ENCODE measurements at places on chromosomes 2 and 18.

DNA sequence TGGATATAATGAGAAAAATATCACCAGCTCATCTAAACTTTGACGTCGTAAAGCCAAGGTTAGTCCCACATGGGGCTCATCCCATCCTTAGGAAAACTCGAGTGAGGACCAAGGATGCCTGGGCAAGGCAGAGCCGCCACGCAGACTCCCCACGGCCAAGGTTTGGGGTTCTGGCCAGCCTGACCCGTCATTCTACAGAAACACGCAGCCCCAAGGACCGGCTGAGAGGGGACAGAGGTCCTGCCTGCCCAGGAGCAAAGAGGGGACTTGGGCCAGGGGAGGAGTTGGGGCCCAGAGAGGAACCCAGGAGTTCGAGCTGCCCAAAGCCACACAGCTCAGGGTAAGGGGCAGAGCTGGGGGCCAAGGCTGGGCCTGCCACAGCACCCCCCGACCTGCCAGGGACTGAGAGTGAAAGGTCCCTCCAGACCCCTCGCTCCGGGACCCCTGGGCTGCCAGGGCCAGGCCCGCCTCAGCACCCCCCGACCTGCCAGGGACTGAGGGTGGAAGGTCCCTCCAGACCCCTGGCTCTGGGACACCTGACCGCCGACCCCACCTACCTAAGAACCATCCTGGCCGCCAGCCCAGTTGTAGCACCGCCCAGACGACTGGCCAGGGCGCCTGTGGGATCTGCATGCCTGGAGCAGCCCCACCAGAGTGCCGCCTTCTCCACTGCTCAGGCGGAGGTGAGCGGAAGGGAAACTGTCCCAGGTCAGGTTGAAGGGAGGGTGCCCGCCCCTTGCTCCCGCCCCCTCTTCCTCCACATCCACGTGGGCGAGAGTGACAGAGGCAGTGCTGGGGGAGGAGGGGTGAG lies at the start of gene PDCD1:
PDCD1 (minus strand) TSS at position 689 of the 811 bp plus-strand sequence; CDS start at position 633, 56 bp downstream.
- DNase-seq, result no peak

DNA sequence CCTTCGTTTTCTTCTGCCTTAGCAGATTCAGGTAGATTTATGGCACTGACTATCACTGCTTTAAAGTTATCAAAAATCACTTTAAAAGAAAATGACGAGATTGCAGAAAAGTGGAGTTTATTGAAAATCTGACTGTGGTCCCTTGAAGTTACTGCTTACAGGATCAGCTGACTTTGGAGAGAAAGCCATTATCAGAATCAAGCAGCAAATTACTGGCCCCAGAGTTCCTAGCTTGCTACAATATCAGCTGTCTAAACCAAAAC lies 18.5 kb downstream of the MBP start:
- no peak for DNase-seq

GRCh38 chr2:36394804-36395203 lies 39.2 kb downstream of the CRIM1 start:
- DNase-seq, result no peak

GRCh38 chr2:207854484-207855440 lies 85.1 kb upstream of the FZD5 start:
- DNase-seq, result no peak

- no peak for DNase-seq
Observed at GRCh38 chr2:72001937-72002690, 145.5 kb downstream of the CYP26B1 start.

- no peak for DNase-seq
Observed at GRCh38 chr2:99181624-99182000, 628 bp downstream of the MRPL30 start.

DNA sequence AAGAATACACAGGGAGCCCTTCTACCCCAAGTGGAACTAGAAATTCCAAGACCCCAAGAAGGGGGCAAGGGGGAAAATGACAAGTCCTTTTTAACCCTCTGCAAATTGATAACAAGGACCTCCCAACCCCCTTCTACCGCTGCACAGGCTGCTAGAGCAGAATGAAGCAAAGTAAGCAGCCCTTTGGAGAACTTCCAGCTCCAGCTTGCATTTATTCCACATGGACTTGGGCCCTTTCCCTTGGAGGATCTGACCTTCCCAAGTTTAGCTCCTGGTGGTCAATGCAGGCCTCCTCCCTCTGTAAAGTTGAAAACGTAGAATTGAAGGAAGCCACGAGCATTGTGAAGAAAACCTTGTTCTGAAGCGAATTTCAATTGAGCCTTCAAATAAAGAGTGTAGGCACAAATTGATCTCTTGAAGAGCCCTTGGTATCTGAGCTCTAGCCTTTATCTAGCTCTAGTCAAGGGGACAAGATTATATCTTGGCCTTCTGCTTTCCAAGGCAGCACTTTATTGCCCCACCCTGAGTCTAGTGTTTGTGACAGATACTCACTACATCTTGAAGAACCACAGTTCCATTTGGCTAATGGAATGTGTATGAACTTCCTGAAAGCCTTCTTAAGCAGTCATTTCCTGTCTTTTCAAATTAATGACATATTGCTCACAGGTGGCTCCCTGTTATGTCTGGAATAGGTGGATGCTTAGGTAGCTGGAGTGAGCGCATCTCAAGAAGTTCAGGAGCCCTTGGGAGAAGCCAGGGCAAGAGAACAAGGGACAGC lies 37.2 kb downstream of the SLC14A2 start:
- no peak for DNase-seq

DNA sequence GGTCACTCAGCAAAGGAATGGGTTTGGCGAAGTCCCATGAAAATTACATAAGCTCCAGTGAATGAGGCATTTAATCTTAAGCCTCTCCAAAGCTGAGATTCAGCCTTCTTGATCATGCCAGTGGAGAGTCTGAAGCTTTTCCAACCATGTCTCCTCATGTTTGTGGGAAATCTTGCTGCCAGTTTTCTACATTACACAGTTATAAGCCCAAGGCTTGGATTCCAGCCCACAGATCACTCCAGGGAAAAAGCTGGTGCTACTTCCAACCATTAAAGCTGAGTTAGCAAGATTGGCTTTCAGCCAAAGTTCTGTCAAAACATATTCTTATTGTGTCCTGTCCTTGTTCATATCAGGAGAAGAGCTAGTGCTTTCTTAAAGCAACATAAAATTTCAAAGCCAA lies 293.8 kb downstream of the LRRTM4 start:
- no peak for DNase-seq

DNA sequence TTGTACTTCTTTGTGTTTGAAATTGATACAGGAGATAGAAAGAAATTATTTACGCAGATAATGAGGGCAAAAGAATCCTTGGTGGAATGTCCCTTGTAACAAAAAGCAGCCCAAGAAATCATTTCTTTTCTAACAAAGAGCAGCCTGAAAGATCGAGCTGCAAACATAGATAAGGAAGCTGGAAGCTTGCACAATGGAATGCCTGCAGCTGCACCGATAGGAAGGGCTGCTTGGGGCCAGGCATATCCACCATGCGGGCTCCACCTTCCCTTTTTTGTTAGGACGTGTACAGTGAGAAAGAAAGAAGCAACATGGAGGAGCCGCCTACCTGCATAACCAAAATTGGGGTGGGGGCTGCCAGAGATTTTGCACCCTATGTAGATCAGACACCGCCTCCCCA lies 568.7 kb downstream of the METTL4 start:
- DNase-seq, result no peak

- DNase-seq, result no peak
Observed at GRCh38 chr2:162890690-162891311, 52.2 kb upstream of the KCNH7 start.

DNA sequence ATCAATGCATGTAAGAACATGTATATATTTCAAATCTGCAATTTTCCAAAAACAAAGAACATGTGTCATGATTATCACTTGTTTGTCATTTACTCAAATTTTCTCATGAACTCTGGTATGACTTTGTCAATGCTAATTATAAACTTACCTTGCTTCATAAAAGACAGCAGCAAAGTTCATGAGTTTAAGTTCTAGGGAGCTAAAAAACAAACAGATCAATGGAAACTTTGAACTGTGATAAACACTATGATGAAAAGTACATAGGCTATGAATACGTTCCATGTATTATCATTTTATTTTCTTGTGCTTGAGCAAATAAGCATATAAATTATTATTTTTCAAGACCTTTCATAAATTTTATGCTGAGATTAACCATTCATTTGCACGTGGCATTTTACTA lies 940.8 kb downstream of the MBD2 start:
- no peak for DNase-seq

GRCh38 chr2:226440127-226440918 lies 359.3 kb downstream of the IRS1 start:
- DNase-seq, result no peak

Data from cerebellar nuclear complex (tissue), 1 donor.